ENCODE measurements at places on chromosomes 4 and X.

DNA sequence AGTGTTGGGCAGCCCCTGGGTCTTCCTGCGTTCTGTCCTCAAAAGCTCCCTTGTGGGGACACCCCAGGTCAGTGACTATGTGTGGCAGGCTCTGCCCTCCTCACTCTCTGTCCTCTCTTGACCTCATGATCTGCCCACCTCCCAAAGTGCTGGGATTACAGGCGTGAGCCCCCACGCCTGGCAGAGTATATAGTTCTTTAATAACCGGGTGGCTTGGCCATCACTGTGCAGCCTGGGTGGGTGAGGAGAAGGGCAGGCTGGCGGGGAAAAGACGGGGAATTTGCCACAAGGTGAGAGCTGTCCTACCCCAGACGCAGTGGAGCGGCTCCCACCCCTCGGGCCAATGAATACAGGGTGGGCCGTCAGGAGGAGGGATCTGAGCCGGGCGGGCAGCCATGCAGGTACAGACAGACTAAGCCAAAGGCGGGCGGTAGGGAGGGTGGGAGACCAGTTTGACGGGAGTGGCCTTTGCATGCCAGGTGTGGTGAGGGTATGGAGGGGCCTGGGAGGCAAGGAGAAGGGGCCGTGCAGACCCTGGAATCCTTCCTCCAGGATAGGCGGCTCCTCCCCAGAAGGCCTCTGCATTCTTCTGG lies 2.5 kb downstream of the SH3BP2 start:
- DNase-seq = no peak

- no peak for DNase-seq
Measured at GRCh38 chr4:184595430-184595829, 53.8 kb downstream of the CASP3 start.

DNA sequence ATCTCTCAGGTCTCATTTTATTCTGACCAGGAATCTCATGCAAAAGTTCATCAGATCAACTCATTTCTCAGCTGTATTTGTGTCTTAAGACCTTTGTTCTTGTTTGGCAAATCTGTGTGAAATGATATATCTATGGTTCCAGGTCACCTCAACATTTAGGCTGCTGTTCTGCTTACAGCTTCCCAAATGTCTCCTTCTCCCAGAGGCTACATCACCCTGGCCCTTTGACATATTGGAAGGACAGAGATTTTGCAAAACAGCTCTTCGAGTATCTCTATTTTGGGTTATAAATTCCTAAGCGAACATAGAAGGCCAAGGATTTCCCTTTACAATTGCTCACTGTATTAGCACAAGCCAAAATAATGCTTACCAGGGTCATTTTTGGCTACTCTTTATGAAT lies 57.5 kb upstream of the GIMD1 start:
- DNase-seq = no peak

GRCh38 chr4:13181681-13182080 lies 302.5 kb downstream of the RAB28 start:
- DNase-seq = no peak

- no peak for DNase-seq
Measured at GRCh38 chrX:128975745-128976144, 547.5 kb downstream of the SMARCA1 start.

DNA sequence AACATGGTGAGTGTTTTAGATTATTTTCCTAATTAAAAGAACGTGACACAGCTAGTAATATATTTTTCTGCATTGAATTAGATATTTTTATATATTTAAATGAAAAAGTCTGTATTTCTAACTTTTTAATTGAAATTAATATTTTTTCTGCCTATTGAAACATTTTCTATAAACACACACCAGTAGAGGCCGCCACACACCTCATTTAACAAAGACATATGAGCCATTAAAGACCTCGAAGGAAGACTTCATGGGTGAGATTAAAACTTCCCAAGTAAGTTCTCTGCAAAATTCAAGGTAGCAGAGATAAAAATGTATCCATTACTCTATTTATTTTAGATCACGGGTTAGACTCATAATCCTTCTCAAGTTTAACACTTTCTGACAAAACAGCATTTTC lies 8.3 kb downstream of the SLITRK2 start:
- DNase-seq = no peak

DNA sequence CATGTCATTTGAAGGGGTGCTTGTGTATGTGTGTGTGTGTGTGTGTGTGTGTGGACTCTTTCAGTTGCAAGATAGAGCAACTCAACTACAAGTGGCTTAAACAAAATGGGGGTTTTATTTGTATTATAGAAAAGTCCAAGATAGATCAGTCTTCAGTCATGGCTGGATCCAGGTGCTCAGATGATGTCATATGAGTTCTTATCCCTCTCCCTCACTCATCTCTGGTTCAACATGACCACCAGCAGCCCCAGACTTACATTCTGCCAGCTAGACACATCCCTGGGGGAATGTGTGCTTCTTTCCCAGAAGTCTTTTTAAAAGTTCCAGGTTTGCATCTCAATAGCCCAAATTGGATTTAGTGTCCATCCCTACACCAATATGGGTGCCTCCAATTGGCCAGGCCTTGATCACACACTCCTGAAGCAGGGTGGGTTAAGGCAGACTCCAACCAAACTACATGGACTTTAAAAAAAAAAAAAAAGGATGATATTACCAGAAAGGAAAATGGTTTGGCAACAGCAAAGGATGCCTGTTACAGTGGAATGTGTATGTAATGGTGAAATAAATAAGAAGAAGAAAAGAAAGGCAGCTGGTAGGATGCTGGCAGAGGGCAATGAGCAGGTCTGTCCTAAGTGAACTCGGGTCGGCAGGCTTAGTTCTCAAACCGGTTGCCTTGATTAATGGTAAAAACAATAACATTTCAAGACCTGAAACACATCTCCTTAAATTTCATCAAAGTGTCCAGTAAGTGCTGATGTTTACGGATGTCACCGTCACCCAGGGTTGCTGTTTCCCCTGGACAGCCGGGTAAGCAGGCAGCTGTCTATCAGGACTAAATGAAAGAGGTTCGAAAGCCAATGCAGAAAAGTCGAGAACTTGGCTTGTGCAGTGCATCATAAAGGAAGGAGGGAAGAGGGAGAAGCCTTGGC lies 107.7 kb downstream of the SMIM20 start:
- DNase-seq = no peak

GRCh38 chr4:168832763-168833575 lies 177.1 kb downstream of the CBR4 start:
- no peak for DNase-seq

DNA sequence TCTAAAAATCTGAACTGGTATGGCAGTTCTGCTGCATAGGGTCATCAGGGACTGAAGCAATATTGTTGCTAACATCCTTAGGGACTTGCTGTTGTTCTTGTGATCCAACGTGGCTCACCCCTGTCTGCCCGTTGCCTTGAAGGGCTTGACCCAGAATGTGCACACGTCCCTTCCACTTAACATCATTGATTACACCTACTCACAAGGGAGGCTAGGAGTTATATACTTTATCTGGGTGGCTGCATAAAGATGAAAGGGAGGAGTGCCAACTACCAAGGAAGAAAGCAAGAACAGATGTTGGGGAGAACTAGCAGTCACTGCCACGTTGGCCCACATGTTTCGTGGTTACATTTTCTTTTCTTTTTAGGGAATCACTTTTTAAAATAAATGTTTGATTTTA lies 34.0 kb downstream of the SLC9A6 start:
- no peak for DNase-seq

- DNase-seq = peak; percentile 56
Measured at GRCh38 chrX:114065577-114066223, 518.2 kb upstream of the HTR2C start.

- no peak for DNase-seq
Measured at GRCh38 chr4:11739992-11740391, 311.3 kb upstream of the HS3ST1 start.

GRCh38 chr4:52641854-52642563 lies 17.1 kb downstream of the USP46 start:
- peak; percentile 86 for DNase-seq

DNA sequence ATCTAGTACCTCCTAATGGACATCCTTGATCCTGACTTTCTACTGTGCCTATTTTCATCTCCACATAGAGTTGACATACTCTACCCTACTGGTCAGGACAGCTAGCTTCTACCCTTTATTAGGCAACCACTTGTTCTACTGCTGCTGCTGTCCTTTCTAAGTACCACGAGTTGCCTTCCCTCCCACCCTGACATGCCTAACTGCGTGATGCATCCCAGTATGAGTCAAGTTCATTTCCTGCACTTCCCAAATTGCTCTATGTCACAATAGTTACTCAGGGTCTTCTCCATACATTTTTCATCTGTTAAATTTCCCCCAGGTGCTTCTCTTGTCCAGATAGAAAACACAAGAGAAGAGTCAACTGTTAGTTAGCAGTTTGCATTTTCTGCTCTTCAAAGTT lies 133.4 kb downstream of the TBC1D19 start:
- DNase-seq = peak; percentile 77

DNA sequence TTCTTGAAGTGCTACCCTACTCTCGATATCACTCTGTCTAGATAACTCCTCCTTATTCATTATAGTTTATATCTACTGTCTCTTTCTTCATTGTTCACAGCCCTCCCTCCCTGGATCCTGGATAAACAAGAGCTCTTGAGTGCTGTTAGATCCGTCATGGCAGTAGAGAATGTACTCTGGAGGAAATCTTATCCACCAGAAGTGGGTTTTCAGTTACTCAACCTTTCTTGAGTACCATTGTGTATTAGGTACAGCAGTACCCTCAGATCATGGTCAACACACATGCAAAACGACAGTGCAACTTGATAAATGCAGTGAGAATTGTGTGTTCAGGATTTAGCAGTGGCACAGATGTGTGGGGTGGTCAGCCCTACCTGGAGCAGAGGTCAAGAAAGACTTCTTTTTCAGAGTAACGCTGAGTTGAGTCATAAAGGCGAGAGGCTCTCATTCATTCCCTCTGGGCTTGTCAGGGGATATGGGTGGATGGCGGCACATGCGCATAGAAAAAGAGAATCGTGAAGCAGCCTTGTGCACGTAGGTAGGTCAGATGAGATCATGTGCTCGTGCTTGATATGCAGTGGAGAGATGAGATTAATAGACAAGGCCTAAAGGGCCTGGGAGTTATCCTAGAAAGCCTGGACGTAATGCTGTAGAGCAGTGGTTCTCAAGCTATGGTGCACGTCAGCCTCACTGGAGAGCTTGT lies 89.5 kb downstream of the SNX25 start:
- DNase-seq = no peak

DNA sequence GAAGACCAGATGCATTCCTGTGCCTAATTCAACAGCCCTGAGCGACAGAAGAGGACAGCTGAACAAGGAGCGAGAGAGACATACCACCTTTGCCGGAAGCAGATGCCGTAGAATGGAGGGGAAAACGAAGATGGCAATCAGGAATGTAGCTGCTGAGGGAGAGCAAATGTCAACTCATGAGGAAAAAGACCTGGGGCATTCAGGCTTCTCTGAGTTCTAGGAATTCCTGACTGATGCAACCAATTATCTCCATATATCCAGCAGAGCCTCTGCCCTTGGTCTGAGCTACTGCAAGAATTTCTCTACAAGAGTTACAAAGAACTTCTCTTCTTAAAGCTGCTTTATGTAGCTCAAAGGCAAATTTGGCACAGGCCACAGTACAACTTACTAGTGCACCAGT lies 40.5 kb upstream of the INPP4B start:
- DNase-seq = no peak

GRCh38 chr4:86991994-86992393 lies 57.2 kb downstream of the AFF1 start:
- DNase-seq = no peak

DNA sequence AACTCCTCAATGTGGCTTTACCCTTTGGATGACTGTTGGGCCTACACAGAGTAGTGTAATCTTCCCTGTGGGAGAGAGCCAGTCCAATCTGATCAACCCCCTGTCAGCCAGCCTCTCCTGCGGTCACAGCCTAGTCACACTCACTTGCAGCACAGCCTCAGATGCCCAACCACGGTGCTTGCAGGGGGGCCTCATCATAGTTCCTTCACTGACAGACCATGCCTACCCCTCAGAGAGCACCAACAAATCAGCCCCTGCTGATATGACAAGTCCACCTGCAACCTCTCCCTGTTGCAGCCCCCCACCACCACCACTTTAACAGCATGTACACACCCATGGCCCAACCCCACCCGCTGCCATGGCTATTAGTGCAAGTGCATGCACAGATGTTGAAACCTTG lies 146.8 kb downstream of the HMGN5 start:
- no peak for DNase-seq

- DNase-seq = no peak
Measured at GRCh38 chrX:136754651-136755050, 26.1 kb downstream of the ARHGEF6 start.

DNA sequence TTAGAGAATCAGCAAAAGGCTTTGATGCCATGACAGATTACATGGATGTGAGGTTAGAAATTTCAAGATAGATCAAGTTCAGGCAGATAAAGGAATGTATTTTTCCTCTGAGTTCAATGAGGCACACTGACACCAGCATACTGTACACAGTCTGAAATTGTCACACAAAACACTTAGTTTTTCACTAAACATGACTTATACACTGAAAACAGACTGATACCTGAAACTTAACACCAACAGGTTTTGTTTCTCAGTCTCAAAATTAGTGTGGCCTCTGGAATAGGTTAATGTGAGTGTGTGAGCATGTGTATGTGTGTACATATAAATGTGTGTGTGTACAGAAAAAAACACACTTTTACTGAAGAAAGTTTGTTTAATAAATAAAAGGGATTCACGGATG lies 129.9 kb upstream of the SLITRK2 start:
- DNase-seq = no peak

GRCh38 chr4:58935332-58935731 lies 1825.1 kb upstream of the IGFBP7 start:
- DNase-seq = peak; percentile 17

- DNase-seq = no peak
Measured at GRCh38 chr4:39620551-39621313, 17.9 kb downstream of the SMIM14 start.

DNA sequence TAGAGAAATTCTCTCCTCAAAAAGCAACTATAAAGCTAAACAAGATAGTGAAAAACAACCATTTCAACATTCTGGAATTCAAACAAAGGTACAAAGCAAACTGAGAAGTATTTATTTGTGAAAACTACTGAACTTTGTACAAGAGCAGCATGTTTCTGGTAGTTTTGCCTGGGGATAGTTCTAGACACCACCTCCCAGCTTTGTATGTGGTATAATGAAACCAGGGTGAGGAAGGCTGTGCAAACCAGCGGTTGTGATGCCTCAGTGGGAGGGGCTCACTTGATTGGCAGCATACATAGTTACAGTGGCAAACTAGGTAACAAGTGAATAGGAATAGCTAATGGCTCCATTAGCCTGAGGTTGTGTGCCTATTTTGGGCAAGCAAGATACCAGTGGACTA lies 18.6 kb upstream of the FRMD7 start:
- DNase-seq = no peak

- no peak for DNase-seq
Measured at GRCh38 chr4:189804894-189805293, 135.8 kb upstream of the FRG1 start.

All from foreskin keratinocyte (primary cell).